ENCODE measurements at places on chromosomes 2 and 18. TPM values are rescaled to one million over a fixed set of nuclear protein-coding genes. Genes with fewer than 3 reads are reported as not detected.

Gene FARSB
- polyA plus RNA-seq, result 28.6 TPM

Gene DGUOK
- 49.2 TPM for polyA plus RNA-seq

DNA sequence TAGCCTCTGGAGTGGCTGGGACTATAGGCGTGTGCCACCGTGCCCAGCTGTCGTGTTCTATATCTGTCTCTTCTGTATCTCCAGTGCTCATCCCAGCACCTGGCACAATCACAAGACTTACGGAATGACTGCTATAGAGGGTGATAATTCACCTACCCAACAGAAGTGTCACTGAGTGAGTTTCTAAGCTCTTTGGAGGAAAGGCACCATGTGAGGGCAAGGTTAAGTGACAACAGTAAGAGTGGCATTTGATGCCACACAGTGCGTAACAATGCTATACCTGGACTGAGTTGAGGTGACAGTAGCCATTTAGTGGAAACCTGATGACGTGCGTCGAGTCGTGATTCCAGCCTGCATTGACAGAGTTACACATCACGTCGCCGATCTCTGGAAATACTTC, 89.0 kb downstream of the KCTD1 start:
- DNase-seq, result no peak

DNA sequence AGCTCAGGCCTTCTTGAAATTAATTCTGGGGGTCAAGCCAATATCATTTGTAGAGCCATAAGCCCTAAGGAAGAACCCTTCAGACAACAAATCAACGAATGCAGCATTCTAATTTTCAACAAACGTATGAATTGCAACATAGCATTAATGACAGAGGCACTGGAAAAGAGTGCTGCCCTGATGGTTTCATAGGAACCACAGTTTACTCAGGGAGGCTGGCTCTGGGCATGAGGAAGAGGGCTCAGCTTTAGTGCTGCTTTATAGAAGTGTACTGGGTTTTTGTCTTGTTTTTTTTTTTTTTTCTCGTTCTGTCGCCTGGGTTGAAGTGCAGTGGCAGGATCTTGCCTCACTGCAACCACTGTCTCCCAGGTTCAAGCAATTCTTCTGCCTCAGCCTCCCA, 36.1 kb upstream of the CAB39 start:
- DNase-seq, result no peak

DNA sequence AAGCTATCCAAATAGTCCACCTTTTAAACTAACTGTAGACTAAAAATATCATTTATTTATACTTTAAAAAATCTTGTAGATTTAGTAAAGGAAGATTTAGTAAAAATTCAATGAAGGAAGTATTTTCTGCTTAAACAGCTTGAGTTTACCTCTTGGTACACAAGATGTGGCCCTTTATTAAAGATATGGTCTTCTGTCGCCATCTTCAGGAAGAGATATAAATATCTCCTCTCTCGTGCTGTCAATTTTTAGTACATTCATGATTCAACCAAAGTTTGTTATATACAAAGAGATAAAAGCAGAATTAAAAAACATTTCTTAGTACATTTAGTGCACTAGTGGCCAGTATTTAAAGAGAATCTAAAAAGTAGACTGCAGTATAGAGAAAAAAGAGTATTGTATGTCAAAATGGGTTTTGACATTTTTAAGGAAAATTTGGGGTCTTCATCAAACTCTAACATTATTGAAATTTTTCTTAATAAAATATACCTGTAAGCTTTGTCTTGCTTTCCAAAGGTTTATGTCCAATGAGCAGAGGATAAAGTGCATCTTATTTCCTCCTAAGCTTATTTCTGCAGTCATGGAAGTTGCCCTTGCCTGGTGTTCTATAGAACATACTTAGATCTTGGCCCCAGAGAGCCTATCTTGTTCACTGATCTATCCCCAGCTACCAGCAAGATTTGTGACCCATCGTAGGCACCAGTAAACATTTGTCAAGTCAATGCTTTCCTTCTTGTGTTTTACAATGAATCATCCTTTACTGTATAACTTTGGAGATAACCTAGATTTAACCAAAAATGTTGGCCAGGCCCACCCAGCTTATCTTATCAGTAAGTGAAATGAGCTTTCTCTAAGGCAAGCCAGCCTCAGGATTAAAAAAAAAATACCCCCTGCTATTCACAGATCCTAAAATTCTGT, 18.5 kb upstream of the EML6 start:
- DNase-seq, result no peak
